PC-9 (cell line): ENCODE measurements at places on chromosomes 4 and X. TPM values are rescaled to one million over a fixed set of nuclear protein-coding genes. Genes with fewer than 3 reads are reported as not detected.

DNA sequence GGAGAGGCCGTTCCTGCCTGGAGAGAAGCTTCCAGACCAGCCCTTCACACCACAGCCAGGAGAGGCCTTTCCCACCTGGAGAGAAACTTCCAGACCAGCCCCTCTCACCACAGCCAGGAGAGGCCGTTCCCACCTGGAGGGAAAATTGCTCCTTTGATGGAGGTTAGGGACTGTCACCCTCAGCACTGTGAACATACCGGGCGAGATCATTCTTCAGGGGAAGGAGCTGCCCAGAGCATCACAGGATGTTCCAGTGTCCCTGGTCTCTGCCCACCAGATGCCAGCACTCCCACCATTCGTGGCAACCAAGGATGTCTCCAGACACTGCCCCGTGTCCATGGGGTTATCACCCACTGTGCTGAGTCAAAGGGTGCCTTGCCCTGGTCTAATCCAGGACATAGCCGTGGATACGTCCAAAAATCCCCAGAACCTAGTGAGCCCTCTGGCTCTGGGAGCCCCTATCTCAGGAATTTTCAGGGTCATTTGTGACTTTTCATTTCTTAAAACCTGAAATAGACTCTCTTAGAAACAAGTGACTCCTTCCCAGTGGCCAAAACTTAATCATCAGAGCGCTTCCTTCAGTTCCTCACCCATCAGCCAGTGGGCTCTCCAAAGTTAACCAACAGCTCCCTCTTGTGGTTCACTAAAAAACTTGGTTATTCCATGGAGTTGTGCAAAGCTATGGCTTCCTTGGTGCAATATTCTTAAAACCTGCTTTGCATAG, 80.2 kb downstream of the CRMP1 start:
- peak; percentile 18 for DNase-seq

Gene FRMD7
- total RNA-seq: not detected in 2 replicates

- DNase-seq: no peak
Measured at GRCh38 chrX:15977644-15978043, 123.0 kb upstream of the AP1S2 start.

- DNase-seq: no peak
Measured at GRCh38 chrX:51899741-51900140, 6.3 kb downstream of the MAGED1 start.

Gene TLR10
- not detected in 2 replicates for total RNA-seq

GRCh38 chrX:37476571-37477170, 94.8 kb upstream of the LANCL3 start:
- no peak for DNase-seq

DNA sequence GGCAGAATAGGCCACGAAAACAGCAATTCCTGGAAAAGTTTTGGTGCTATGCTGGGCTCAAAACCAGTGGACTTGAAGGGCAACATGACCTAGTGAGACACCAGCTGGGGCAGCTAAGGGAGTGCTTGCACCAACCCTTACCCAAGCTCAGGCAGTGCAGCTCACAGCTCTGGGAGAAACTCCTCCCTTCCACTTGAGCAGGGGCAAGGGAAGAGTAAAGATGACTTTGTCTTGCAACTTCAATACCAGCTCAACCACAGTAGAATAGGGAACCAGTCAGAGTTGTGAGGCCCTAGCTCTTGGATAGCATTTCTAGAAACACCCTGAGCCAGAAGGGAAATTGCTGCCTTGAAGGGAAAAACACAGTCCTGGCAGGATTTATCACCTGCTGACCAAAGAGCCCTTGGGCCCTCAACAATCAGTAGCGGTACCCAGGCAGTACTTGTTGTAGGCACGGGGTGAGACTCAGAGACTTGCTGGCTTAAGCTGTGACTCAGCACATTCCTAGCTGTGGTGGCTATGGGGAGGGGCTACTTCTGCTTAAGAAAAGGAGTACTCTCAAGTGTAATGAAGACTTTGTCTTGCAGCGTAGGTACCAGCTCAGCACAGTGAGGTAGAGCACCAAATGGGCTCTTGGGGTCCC, 19.7 kb upstream of the ABCG2 start:
- peak; percentile 61 for DNase-seq

GRCh38 chr4:112127803-112128202, 17.5 kb upstream of the FAM241A start:
- DNase-seq: no peak

Gene ACOT9
- 40.6 and 47.0 TPM in 2 replicates for total RNA-seq

DNA sequence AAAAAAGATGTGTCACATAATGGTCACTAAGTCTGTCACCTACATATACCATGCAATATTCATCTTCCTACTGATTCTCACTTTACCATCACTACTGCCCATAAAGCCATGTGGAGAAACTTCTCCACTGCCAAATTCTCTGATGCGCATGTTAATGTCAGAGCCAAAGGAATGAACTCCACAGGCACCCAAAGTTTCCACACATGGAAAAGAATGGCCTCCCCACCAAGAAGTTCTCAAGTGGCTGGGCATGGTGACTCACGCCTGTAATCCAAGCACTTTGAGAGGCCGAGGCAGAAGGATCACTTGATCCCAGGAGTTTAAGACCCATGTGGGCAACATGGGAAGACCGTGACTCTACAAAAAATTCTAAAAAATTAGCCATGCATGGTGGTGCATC, 43.8 kb upstream of the UGDH start:
- no peak for DNase-seq

DNA sequence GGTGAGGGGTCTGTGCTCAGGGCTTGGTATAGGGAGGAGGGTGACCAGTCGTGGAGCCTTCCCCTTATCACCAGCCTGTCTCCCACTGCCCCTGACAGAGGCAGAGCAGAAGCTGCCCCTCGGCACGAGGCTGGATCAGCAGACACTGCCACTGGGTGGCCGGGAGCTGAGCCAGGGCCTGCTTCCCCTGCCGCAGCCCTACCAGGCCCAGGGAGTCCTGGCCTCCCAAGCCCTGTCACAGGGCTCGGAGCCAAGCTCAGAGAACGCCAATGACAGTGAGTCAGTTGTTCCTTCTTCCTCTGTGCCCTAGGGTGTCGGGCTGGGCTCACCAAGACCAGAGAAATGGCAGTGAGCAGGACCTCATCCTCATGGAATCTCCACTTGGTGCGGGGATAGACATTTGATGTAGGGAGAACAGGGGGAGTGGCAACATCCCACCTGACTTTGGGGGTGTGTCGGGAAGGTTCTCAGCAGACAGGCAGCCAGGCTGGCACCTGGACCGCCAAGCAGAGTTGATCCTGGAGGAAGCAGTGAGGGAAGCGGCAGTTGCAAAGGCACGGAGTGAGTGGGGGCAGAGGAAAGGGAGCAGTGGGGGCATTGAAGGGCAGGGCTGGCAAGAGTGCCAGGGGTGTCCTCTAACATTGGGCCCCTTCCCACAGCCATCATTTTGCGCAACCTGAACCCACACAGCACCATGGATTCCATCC, 14.3 kb upstream of the UBA1 start:
- DNase-seq: no peak

Gene LRCH2
- total RNA-seq: not detected in 2 replicates

DNA sequence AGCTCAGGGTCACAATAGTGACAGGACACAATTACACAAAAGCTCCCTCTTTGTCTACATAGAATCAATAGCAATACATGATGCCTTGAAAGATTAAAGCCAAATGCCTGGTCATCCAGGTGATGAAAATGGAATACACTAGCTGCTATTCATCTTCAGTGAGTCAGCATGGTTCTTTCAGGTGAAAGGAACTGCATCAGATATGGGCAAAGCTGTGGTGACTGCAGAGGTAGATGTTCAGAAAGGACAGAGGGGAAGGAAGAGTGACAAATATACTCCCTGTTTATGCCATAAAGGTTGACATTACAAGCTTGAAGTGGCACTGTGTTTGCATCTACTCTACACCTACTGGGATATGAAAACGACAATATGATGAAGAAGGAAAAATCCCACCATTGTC, 20.0 kb upstream of the FTHL17 start:
- DNase-seq: no peak

DNA sequence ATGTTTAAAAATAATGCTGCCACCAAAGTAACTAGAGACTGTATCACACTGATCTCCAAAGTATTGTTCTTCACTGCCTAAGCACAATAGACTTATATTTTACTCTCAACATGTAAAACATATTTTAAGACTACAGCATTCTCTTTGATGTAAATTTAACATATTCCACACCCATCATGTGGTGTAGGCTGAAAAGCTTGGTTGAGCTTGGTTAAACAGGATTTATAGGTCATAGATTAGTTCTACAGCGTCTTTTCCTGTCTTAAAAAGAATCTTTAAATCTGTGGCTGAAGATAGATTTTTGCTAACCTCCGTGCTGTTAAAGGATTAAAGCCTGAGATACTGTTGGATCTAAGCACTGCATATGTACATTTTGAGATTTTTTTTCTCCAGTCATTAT, 379.9 kb downstream of the SH2D1A start:
- no peak for DNase-seq

Gene APLN
- total RNA-seq: 0.13 TPM in 2 replicates

- no peak for DNase-seq
Measured at GRCh38 chrX:122087341-122087740, 1039.9 kb downstream of the GLUD2 start.

GRCh38 chr4:40940756-40941155, 191.0 kb downstream of the NSUN7 start:
- no peak for DNase-seq

- DNase-seq: no peak
Measured at GRCh38 chrX:21955403-21956189, 15.1 kb downstream of the SMS start.

Gene CLDN2
- not detected in 2 replicates for total RNA-seq

Gene TMEM35A
- not detected in 2 replicates for total RNA-seq

- no peak for DNase-seq
Measured at GRCh38 chr4:4504783-4505182, 37.1 kb downstream of the STX18 start.

DNA sequence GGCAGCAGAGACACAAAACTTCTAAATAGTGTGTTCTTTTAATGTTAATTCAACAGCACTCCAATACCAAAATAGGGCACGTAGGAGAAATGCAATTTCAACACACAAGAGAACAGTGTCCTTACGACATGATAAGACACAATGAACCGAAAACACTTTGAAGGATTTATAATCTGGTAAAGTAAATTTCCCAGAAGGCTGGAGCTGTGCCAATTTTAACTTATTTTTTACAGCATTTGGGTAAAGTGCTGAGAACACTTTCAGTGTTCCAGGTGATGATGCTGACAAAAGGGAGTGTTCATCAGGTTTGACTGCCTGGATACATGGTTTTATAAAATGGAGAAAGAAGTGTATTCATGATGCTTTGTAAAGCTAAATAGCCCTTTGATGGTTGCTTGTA, 76.5 kb downstream of the MAPK10 start:
- no peak for DNase-seq

GRCh38 chr4:18636001-18636585, 614.5 kb upstream of the LCORL start:
- DNase-seq: no peak

- no peak for DNase-seq
Measured at GRCh38 chr4:16694173-16694883, 204.1 kb downstream of the LDB2 start.

GRCh38 chrX:23822841-23823240, 39.9 kb downstream of the SAT1 start:
- DNase-seq: no peak

GRCh38 chr4:153792618-153793247, 3.9 kb upstream of the SFRP2 start:
- no peak for DNase-seq

DNA sequence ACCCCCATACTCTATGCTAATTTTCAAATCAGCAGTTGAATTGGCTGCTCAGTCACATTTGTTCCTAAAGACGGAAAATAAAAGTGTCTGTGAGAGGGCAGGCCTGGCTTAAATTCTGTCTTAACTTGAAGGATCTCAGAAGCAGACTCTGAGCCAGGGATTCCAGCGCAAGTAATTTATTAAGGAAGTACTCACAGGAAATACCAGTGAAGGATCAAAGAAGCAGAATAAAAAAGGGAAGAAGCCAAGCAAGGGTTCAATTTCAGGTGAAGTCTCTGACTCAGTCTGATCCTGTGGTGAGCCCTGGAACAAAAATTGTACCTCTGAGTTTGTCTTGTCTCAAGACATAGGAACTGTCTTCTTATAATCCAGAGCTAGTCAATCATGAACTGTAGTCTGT, 52.2 kb downstream of the IL1RAPL1 start:
- DNase-seq: no peak

Gene FGF13
- total RNA-seq: 0.50 and 0.90 TPM in 2 replicates

Gene GALNTL6
- not detected in 2 replicates for total RNA-seq

Gene ANXA10
- total RNA-seq: 1.1 and 3.0 TPM in 2 replicates

GRCh38 chrX:69014200-69014599, 151.1 kb downstream of the PJA1 start:
- DNase-seq: no peak

Gene SNX12
- total RNA-seq: 53.1 and 63.1 TPM in 2 replicates

DNA sequence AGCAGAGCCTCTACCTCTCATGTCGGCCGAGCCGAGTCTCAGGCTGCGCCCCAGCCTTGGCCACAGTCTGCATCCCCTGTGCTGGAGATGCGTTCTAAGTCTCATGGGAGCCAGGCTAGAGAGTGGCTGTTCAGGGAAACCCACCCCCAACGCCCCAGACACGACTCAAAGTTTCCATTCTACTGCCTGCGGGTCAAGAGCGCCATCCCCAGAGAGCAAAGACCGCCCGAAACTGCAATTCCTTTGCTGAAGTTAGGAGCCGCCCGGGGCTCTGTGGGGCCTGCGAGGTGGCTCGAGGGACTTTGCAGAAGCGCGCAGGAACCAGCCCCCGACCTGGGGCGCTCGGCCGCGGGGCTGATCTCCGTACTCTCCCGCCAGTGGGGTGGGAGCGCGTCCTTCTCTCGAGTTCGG, 10.0 kb upstream of the ELF4 start:
- DNase-seq: no peak

Gene UCHL1
- 1,253 and 1,355 TPM in 2 replicates for total RNA-seq

DNA sequence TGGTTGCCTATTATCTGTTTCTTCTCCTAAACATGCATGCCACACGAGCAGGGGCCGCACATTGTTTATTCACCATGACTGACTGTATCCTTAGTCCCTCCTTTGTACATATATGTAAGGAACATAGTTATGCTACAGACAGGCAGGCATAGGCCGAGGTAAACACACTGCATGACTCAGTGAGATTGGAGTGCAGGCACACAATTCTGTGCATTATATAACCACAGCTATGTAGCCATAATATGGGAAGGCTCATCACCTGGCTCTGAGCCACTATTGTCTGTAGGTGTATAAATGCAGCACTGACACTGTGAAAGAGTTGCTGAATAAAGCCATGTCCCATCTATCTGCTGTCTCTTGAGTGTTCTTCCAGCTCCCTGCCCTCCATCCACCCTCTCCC, 431.6 kb downstream of the IDS start:
- no peak for DNase-seq

Gene WDFY3
- 35.4 and 46.3 TPM in 2 replicates for total RNA-seq
